ENCODE measurements at places on chromosomes 4 and X. TPM values are rescaled to one million over a fixed set of nuclear protein-coding genes. Genes with fewer than 3 reads are reported as not detected.

GRCh38 chr4:112589206-112589605 lies 47.5 kb downstream of the ZGRF1 start:
- DNase-seq = no peak

DNA sequence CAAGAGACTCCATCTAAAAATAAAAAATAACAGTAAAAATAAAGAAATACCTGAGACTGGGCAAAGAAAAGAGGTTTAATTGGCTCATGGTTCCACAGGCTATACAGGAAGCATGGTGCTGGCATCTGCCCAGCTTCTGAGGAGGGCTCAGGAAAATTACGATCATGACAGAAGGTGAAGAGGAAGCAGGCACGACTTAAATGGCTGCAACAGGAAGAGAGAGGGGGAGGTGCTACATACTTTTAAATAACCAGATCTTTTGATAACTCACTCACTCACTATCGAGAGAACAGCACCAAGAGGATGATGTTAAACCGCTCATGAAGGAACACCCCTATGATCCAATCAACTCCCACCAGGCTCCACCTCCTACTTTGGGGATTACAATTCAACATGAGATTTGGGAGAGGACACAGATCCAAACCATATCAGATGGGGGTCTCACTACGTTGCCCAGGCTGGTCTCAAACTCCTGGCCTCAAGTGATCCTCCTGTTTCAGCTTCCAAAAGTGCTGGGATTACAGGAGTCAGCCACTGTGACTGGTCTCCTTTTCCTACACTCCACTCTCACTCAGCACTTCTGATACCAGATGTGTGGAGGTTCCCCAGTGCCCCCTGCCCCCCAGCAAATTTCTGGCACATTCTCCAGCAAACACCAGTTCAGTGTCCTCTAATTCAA lies 11.9 kb upstream of the ZNF157 start:
- DNase-seq = no peak

DNA sequence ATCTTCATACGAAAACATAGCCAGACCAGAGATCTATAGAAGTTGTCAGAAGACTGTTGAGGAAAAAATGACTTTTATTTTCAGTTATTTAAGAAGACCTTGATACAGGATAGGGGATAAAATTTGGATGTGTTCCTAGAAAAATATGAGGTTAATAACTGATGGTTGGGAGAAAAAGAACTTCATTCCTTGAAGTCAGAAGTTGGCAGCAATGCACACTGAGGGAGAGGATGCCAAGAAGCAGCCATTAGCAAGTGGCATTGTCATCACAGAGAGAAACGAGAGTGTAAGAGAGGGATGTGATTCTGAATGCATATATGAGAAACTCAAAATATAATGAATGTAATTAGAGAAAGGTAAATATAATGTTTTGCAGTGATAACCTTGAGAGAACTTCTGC lies 382.1 kb upstream of the EPHA5 start:
- DNase-seq = no peak

- DNase-seq = no peak
Measured at GRCh38 chr4:108772402-108772801, 9.5 kb upstream of the ETNPPL start.

DNA sequence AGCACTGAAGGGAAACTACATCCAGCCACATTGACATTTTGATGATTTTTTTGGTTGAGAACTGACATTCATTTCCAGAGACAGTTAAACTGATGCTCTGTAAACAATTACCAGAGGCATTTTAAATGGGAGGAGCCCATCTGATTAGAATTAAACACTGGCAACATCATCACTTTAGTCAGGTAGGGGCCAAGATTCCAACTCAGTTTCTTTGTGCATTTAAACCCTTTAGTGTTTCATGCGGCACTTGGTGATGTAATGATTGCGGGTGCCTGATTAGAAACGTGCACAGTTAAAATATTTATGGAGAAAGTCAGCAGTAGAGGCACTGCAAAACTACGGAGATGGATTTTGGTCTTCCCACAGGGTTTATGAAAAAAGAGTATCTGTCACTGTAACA lies 16.1 kb downstream of the TNIP3 start:
- no peak for DNase-seq

DNA sequence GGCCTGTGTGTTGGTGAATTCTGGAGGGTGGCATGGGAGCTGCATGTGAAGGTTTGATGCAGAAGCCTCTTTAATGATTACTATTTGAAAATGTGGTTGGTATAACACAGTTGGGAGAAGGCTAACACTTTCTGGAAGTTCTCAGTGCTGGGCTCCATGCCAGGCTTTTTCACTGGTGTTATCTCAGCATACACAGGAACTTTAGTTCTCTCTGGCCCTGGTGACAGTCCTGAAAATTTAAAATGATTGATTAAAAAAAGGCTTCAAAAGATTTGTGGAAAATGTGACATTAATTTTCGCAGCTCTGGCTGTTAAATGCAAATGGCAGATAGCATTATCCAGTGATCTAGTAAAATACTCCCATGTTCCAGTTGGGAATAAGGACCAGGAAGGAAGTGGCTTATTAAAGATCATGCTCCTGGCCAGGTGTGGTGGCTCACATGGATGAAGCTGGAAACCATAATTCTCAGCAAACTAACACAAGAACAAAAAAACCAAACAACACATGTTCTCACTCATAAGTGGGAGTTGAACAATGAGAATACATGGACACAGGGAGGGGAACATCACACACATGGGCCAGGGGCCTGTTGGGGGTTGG lies 36.6 kb downstream of the DIPK2B start:
- no peak for DNase-seq

- no peak for DNase-seq
Measured at GRCh38 chr4:82247629-82248028, 126.2 kb downstream of the HNRNPD start.

DNA sequence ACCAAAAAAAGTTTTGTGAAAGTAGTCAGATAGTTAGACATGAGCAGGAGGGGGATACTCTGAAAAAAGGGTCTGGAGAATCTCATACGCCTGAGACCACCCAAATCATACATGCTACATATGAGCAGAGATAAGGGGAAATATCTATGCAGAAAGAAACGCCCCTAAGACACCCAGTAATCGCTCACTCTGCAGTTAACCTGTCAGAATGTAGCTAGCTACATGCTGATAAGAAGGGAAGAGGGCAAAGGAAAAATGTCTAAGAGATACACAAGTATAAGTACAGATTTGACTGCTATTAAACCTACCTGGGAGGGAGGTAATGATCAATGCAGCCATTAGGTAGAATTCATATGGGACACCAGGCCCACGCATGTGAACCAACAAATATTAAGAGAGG lies 1159.5 kb upstream of the PCDH10 start:
- no peak for DNase-seq

- DNase-seq = no peak
Measured at GRCh38 chrX:154402622-154403127, 4.5 kb downstream of the RPL10 start.

DNA sequence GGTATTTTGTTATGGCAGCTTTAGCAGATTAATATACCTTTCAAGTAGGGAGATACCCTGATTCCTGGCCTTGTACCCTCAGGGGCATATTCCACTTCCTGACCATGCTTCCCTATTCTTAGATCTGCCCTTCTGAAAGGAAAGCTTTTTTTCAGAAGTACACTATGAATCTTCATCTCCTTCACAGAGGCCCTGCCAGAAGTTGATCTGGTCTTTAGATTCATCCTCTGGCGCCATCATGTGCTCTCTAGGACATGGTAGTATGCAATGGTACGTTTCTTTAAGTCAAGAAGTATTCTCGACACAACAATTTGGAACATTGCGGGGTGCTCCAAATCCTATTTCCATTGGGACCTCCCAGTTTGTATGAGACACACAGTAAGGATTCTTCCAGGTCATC lies 39.6 kb upstream of the DIPK2B start:
- no peak for DNase-seq

DNA sequence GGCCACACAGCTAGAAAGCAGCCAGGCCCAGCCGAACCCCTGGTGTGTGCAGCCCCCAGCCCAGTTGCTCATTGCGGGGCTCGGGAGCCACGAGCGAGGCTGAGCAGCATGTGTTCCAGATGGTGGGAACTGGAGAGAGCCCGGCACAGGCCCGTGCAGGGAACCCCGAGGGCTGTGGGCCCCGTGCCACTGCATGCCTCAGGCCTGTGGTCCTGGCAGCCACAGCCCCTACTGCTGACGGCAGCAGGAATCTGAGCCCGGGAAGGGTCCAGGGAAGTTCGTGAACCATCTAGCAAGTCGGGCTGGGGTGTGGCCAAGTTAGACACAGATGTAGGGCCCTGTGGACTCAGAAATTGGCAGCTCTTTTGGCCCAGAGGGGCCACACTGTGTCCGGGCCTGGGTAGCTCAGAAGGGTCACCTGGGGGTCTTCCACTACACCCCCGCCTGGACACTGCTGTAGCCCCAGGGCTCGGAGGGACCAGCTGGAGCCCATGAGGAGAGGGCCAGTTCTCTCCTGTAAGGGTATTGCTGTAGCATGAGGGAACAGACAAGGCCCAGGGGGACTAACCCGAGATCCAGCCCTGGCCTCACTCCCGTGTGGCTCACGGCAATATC lies 12.1 kb downstream of the HTRA3 start:
- DNase-seq = peak; percentile 95

- no peak for DNase-seq
Measured at GRCh38 chrX:124232523-124233201, 99.8 kb upstream of the TEX13D start.

GRCh38 chr4:150067859-150068258 lies 10.4 kb upstream of the DCLK2 start:
- no peak for DNase-seq

- no peak for DNase-seq
Measured at GRCh38 chr4:184506527-184507121, 32.3 kb upstream of the IRF2 start.

Gene LARP7
- total RNA-seq = 37.7 TPM

Gene HHIP
- total RNA-seq = 0.04 TPM

Gene TRIML2
- total RNA-seq = not detected

Gene DSPP
- total RNA-seq = not detected

Gene CCDC110
- 0.61 TPM for total RNA-seq

Gene GALNTL6
- total RNA-seq = 0.71 TPM
